ENCODE measurements at places on chromosomes 12 and 14.

GRCh38 chr12:106147956-106148355 lies 9.2 kb upstream of the NUAK1 start:
- no peak for DNase-seq

DNA sequence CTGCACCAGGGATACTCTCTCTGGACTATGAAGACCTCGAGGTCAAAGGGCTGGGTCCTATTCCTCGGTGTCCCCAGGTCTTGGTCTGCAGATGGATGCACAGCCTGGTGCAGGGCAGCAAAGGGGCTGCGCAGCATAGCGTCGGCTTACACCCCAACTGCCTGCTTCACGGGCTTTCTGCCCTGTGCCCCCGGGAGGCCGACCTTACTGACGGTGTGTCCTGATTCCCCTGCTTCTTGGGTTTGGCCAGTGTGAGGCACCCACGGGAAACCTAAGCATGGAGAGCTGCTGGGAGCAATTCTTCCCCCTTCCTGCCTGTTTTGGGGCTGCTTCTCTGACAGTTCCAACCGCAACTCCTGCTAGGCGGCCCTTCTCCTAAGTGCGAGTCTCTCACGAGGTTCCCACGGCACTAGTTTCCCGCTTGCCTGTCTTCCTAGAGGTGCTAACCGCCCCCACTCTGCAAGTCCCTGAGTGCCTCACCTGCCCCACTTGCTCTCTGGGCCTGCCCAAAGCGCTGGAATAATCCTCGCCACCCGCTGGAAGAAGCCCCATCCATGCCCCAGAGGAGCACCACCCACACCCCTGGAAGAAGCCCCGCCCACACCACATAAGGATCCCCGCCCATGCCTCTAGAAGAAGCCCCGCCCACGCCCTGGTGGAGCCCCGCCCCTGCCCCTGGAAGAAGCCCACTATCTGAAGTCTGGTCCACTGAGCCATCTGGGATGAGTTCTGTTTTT lies 54.0 kb downstream of the PRIMA1 start:
- no peak for DNase-seq

- no peak for DNase-seq
Observed at GRCh38 chr12:117900561-117900960, 68.2 kb downstream of the KSR2 start.

DNA sequence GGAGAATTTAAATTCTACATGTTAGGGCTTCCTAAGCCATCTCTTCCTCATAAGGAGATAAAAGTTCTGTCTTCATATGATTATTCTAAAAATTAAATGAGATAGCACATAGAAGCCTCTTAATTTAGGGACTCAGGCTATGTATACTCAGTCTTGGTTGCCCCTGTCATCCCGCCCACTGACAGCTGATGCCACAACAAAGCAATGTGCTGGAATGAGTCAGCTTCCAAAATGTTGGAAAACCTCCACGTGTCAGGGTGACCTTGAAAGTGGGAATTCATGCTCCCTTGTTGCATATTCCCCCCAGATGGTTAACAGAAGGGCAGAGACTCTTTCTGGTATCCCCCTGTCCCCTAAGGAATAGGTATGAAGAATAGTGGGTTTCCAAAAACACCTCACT lies 238.0 kb upstream of the DDHD1 start:
- no peak for DNase-seq

DNA sequence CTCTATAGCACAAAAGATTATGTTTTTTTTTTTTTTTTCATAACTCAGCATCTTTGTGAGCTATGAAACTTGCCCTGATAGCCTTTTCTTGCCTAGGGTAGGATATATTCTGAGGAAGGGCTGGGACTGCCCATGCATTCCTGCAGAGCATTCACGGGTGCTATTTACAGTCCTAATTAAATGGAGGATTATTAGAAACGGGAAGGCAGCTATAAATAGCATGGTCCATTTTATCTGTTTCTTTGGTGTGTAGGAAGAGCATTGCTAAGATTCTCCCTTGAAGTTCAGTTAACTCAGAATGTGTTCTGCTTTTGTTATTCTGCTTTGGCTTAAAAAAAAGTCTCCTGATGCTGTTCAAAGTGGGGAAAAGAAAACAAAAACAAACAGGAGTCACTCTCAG lies 630.9 kb downstream of the DIO2 start:
- no peak for DNase-seq

- DNase-seq: no peak
Observed at GRCh38 chr12:39395866-39396265, 47.1 kb downstream of the KIF21A start.

- no peak for DNase-seq
Observed at GRCh38 chr12:119322301-119322723, 12.2 kb upstream of the CCDC60 start.

- DNase-seq: no peak
Observed at GRCh38 chr12:22880331-22880730, 255.4 kb downstream of the ETNK1 start.

DNA sequence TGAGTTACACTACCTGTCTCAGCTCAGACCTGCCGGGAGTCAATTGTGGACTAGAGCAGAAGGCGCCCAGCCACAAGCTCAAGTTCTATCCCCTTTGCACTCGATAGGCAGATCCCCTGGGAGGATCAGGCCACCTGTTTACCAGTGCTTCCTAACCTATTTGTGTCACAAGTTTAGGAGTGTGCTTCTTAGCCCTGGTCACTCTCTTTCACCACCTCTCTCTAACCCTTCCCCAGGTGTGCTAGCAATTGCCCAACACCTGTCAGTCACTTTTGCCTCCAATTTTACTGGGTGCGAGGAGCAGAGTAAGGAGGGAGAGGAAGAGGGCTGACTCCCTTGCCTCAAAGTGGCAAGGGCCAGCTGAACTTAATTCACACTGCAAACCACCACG lies 745 bp upstream of the NAA30 start:
- DNase-seq: peak; percentile 2

DNA sequence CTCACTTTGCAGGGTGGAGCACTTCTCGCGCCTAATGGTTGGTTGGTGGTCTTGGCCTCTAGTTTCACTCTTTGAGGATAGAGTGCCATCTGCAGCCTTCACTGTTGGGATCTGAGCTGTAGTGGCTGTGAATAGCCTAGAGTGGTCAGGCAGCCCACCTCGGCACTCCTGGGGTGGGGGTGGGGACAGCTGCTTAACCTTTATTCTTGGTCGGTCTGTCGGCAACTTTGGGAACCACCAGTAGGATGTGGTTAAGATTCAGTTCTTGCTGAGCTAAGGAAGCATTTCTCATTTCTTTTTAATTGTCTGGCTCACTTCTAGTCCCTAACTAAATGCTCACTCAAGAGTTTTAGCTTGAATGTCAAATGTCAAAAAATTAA lies 21.1 kb downstream of the TMBIM6 start:
- peak; percentile 38 for DNase-seq

DNA sequence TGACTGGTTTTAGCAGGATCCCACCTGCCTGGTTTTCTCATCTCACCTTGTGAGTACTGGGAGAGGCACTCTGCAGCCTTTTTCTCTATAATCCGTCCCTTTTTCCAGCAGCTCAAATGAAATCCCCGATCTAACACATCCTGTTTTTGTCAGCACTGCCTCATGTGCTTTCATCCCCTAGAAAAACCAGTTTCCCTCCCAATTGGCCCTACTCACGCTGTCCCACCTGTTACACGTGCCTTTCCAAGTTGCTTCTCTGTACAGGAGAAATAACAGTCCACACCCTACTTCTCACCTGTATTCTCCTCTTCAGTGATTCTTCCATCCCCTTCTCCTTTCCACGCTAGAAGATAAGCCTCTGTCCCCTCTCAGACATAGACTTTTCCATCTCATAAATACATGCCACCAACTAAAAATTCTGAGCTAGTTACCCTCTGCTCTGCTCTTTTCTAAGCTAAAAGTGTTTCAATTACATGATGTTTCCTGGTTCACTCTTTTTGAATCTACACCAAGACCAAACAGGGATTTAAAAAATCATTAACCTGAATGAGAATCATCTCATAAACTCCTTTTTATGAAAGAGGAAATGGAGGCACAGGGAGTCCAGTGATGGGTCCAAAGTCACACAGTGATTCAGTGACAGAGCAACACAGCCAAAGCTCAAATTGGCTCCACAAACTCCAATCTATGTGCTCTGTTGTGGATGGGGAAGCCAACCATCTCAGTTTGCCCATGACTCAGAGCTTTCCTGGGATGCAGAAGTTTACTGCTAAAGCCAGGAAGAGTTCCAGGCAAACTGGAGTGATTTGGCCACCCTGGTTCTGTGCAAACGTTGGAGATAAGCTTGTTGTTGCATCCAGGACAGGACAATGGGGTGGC lies 240.0 kb upstream of the TMEM132C start:
- no peak for DNase-seq

DNA sequence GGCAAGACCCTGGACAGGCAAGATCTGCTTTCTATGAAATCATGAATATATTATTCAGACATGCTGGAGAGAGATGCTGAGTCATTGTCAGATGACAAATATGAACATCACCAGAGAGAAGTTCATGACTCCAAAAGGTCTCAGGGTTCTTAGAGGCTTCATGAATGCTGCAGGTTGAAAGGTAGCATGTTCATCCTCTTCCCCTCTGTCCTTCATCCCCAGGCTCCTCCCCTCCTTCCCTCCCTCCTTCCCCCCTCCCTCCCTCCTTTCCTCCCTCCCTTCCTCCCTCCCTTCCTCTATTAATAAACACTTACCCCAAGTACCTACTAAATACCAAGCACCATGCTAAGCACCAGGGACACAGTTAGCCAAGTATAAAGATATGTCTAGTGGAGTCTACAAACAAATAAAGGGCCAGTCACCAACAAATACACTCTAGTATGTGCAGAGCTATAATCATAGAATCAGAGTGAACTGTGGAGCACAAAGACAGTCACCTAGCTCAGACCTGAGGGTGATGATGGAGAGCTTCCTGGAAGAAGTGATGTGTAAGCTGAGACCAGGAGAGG lies 46.2 kb downstream of the RPH3A start:
- DNase-seq: no peak

GRCh38 chr14:78508023-78508422 lies 337.9 kb downstream of the NRXN3 start:
- no peak for DNase-seq

- DNase-seq: peak; percentile 21
Observed at GRCh38 chr14:37594238-37594970, 645 bp downstream of the FOXA1 start.

- DNase-seq: peak; percentile 3
Observed at GRCh38 chr12:128671528-128672042, 152.2 kb downstream of the SLC15A4 start.

DNA sequence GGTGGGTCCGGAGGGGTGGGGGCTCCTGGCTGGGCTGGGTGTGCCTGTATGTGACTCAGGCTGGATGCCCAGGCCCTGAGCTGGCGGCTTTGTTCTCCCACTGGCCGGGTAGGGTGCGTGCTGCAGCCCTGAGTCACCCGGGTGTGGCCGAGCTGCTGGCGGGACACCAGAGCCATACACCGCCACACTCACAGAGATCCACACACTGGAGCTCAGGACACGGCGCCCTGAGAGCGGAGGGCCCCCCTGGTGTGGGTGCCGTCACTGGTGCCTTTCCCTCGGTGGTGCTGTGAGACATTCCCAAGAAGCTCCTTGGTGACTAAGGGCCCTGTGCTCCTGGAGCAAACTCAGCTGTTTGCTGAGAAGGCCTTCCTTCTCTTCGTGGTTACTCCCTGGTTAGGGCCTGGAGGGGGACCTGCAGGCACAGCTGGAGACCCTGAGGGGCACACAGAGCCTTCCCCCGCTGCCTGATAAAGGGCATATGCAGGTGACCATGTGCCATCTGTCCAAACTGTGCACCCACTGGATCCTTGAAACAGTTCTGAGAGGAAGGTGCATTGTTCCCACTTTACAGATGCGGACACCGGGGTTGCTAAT lies 44.3 kb downstream of the KRT80 start:
- DNase-seq: no peak

DNA sequence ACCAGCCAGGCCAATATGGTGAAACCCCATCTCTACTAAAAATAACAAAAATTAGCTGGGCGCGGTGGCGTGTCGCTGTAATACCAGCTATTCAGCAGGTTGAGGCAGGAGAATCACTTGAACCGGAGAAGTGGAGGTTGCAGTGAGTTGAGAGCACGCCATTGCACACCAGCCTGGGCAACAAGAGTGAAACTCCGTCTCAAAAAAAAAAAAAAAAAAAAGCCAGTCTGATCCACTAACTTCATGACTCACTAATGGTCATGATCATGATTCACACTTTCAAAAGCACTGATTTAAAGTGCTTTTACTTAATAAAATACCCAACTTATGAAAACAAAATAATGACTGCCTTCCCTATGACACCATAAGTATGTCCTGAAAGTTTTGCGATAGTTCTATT lies 38.4 kb upstream of the CPM start:
- no peak for DNase-seq

DNA sequence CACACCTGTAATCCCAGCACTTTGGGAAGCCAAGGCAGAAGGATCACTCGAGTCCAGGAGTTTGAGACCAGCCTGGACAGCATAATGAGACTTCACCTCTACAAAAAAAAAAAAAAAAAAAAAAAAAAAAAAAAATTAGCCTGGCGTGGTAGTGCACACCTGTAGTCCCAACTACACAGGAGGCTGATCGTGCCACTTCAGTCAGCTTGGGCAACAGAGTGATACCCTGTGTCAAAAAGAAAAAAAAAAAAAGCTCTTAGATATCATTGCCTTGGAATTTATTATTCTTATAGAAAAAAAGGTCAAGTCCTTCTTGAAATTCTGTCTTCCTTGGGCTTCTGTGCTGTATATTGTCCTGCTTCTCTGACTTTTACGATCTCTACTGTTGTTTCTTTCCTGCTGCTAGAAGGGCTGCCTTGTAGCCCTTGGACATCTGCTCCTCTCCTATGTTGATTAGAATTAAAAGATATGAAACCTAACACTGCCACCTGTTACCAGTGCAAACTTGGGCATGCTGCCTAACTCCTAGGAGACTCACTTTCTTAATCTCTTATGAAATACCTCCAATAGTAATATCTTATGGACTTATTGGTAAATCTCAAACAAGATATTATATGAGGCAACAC lies 5.7 kb downstream of the TMEM19 start:
- no peak for DNase-seq

- no peak for DNase-seq
Observed at GRCh38 chr14:104678901-104679705, 10.3 kb upstream of the INF2 start.

GRCh38 chr14:60722357-60723115 lies 1.6 kb downstream of the SIX4 start:
- no peak for DNase-seq

DNA sequence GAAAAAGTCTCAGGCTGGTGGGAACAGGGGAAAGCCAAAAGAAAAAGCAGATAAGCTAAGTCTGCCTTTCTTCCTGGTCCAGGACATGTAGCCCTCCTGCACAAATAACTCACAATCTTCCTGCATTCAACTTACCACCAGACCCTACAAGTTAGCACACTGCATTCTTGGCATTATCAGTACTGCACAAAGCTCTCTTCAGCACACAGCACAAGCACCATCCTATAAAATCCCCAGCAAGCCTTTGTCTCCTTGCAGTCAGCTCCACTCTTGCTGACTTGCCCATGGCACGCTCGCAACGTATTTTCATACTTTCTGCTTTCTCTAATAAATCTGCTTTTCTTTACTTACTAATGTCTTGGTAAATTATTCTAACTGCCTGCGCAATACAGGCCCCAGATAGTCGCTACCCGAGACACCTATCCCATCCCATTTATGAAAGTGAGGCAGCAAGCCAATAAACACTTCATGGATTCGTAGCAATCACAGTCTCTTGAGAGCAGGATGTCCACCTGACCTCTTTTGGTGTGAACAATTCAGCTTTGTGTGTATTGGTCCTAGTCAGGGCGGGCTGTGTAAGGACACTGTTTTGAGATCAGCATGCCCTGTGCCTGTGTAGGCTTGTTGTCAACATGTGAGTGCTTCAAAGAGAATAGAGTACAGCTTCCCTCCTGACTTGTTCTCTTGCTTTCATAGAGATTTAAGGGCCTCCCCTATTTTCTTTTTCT lies 49.0 kb downstream of the TMEM117 start:
- no peak for DNase-seq

Data from CD4-positive, alpha-beta T cell treated with Interleukin-17A for 1 hour (primary cell).